LoVo (cell line): ENCODE measurements at places on chromosomes 4 and X.

DNA sequence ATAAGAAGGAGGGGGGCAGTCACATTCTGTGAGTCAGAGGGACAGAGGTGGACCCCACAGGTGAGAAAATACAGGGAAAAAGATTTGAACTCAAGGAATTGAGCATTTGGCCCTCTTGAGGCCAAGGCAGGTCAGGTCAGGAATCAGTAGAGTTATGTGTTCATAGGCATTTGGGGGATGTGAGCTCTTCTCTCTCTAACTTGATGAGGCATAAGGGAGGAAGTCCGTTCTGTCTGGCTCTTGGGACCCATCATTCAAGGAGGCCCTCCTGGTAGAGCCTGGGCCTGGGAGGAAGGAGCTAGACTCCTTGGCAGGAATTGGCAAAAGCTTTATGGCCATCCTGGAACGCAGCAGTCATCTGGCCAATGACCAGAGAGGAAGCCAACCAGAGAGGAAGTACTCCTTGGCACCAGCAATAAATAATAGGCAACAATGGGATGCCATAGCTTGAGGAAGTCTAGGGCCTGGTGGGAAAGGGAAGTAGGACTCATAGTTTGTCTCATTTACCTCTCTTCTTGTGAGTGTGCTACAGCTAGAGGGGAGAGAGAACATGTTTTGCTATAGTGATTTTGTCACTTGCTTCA, 53.0 kb downstream of the MSN start:
- DNase-seq: no peak

GRCh38 chrX:6227935-6228334, 732 bp downstream of the NLGN4X start:
- no peak for DNase-seq

- peak; percentile 12 for DNase-seq
Measured at GRCh38 chrX:150162141-150162540, 201.0 kb upstream of the MAMLD1 start.

- no peak for DNase-seq
Measured at GRCh38 chr4:48275247-48275646, 5.6 kb upstream of the TEC start.

DNA sequence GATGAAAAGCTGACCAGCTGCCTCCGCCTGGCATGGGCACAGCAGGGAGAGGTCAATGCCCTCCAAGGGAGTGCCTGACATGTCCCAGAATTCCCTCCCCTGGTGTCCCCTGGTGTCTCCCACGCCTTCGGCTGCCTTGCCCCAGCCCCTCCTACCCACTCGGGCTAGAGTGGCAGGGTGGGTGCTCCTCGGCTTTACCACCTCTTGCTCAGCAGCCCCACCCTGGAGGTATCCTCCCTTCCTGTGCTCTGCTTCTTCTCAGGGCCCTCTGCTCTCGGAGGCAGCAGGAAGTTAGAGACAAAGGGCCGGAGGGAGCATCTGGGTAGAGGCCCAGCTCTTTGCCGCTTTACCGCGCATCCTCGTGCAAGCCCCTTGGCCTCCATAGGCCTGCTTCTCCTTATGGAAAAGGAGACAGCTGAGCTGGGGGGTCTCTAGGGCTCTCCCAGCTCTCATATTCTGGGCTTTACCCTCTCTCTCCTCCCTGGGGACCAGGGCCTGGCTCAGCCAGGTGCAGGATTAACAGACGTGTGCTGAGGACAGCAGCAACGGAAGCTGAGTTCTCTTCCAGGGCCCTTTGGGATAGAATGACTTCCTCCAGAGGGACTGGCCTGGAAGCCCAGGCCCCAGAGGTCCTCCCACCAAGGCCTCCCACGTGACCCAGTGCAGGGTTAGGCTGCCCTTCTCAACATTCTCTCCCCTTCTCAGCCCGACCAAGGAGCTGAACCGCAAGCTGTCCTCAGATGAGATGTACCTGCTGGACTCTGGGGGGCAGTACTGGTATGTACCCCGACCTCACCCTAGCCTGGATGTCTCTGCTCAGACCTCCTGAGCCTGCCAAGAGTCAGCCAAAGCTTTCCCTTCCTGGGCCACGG, 17.2 kb downstream of the XPNPEP2 start:
- DNase-seq: no peak

DNA sequence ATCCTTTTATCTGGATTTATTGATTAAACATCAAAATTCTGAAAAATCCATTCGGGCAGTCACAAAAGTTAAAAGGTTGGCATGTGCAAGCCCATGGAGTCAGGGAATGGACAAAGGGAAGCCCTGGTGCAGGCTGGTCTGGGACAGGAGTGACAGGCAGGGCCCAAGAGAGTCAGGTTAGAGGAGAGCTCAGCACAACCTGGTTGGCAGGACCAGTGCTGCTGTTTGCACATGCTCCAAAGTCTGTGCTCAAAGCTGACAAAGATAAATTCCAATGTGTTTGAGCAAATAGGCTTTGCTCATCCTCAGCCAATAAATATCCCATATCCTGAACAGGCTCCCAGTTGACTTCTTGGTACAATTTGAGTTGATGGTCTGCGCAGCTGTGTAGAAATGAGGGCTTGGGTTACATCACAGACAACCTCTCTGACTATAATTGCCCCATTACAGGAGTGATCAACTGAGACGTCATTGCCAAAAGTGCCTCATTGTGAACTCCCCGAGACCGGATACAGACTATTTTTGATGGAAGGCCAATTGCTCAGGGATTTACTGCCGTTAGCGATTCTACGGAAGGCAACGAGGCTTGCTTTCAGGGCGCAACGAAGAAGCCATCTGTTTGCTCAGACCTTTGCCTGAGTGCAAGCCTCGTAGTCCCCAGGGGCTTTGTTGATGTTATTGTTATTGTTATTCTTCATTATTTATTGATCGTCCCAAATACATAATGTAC, 1008.1 kb upstream of the TENM3 start:
- DNase-seq: no peak

GRCh38 chr4:6526671-6527091, 48.3 kb upstream of the MAN2B2 start:
- DNase-seq: no peak

DNA sequence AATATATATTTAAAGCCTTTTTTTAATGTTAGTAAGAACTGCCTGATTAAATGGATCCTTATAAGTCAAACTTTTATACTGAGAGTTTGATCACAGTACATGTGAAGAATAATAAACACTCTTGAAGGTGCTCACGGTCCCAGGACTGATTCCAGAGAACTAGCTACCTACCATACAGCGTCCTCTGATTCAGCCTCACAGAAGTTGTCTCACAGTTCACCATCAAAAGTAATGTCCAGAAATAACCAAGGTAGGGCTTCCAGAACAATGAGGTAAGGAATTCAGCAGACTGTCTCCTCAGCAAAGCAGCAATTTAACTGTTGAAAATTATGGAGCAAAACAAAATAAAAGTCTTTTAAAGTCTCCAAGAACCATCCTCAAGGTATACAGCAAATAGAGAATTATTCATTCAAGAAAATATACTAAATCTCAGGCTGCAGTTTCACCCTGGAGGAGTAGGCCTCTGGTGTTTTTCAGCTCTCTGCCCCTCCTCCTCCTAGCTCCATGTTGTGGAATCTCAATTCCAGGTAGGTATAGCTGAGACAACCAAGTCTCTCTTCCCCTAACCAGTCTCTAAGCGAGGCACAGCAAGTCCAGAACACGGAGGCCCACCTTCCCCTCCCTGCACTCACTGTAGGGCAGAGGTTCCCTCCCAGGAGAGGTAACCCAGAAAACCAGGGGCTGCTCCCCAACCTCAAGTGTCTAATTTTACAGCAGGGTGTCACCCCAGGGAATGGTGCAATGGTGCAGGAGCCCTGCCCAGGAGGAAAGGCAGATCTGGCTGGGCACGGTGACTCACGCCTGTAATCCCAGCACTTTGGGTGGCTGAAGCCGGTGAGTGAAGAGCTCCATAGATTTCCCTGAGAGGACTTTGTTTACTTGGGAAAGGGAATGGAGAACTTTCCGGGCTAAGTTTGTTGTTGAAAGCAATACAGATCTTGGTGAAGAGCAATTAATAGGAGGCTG, 28.6 kb downstream of the FAM241A start:
- DNase-seq: peak; percentile 80

DNA sequence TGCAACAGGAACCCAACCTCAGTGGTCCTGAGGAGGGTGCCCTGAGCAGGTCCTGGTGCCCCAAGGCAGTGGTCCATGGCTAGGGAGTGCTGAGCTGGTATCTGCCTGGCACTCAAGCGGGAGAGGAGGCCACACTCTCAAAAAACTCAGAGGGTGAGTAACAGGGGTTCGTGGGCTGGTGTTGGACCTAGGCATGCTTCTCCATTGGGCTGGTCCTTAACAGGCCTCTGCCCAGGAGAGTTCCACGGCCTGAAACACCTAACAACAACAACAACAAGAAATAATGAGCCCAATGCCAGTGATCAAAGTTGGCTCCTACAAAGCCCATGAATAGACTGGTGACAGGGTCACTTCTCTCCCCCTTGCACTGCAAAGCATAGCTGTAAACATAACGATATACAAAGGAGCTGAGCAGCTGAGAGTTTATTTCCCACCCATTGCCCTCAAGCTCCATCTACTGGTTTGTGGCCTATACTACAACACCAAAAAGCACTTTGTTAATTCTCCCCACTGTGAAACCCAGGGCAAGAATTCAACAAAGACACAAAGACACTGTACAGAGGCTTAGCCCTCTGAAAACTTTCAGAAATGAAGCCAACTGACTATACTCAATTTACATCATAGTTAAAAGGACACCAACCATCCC, 736.1 kb upstream of the ADGRL3 start:
- DNase-seq: peak; percentile 4

DNA sequence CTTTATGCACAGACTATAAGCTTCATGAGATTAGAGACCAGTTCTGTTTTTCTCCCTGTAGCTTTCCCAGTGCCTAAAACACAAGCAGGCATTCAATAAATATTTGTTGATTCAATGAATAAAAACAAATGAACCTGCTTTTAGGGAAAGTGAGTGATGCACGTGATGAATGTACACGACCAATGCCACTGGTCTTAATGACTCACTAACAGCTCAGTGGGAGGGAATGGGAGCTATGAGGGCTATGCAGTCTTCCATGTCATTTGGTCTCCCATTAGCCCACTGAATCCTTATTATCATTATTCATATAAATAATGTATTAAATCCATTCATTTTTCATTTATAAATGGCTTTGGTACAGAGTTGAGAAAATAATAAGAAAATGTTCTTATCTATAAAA, 247.4 kb downstream of the FBXO8 start:
- no peak for DNase-seq

DNA sequence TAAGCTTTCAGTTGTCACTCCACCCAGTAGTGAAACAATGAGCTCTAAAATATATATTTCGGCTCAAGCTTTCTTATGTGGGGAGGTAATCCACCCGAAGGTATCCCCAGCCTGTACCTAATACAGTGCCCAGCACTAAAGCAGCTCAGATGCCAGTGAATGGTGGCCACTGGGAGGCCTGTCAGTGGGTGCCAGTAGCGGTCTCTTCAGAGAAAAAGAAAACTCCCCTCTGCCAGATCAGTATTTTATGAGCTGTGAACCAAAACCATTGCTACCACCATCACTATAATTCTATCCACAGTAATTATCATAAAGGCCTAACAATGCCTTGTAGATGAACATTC, 835 bp upstream of the NFKB1 start:
- peak; percentile 34 for DNase-seq

- peak; percentile 54 for DNase-seq
Measured at GRCh38 chr4:186297013-186297645, 31.1 kb downstream of the F11 start.

- no peak for DNase-seq
Measured at GRCh38 chrX:153474718-153475117, 4.3 kb upstream of the HAUS7 start.

DNA sequence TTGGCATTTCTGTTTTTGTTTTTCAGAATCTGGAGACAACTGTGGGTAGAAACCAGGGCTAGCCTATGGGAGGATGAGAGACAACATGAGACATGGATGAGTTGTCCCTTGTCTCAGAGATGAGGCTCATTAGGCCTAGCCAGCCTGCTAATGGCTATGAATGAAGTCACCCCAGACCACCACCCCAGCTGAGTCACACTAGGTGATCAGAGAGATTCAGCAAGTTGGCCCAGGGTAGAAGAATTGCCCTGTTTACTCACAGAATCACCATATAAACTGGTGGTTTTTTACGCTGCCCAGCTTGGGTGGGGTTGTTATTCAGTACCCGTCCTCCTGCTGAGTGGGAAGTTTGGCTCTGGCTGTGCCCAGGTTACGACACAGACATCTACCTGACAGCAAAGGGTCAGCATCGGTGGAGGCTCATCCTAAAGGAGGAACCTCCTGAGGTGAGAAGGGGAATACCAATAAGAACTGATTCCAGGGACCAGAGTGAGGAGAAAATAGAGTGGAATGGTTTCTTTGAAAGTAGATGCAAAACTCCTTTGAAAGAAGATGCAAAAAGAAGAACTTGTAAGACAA, 17.2 kb upstream of the ARSJ start:
- DNase-seq: peak; percentile 36

- no peak for DNase-seq
Measured at GRCh38 chr4:98151145-98151924, 8.1 kb upstream of the STPG2 start.

- no peak for DNase-seq
Measured at GRCh38 chr4:74297539-74297938, 10.7 kb upstream of the EPGN start.

- DNase-seq: no peak
Measured at GRCh38 chr4:58564695-58565475, 1454.7 kb upstream of the IGFBP7 start.

GRCh38 chr4:48017108-48017571, 568 bp downstream of the NIPAL1 start:
- DNase-seq: peak; percentile 66

DNA sequence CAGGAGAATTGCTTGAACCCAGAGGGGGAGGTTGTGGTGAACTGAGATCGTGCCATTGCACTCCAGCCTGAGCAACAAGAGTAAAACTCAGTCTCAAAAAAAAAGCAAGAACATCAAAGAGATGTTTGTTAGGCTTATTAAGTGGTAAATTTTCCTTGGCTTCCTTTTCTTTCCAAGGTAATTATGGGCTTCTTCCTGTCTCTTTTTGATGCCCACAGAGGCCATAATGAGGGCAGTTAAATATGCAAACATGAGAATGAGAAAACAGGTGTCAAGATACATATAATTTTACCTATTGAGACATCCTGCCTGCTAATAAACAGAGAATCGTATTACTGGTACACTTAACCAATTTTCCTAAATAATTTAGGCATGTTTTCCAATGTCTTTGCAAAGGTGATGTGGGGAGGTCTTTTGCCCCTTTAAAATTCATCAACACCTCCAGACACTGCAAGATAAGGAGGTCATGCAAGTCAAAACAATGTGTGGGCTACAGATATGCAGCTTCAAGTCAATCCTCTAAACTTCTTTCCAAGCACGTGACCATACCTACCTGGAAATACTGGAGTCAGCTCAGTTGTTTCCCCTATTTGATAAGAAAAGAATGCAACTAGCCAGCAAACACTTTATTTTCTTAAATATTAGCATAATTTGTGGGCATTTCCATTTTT, 2.7 kb downstream of the SLC39A8 start:
- DNase-seq: no peak
